CD4-positive, alpha-beta T cell treated with Interleukin-4 for 1 hour (primary cell): ENCODE measurements at places on chromosomes 13 and 19.
A peak's percentile ranks its signal among the peaks of the same experiment; 100 is the strongest.

GRCh38 chr19:32224371-32225244 lies 120.8 kb upstream of the ZNF507 start:
- peak; percentile 37 for DNase-seq

DNA sequence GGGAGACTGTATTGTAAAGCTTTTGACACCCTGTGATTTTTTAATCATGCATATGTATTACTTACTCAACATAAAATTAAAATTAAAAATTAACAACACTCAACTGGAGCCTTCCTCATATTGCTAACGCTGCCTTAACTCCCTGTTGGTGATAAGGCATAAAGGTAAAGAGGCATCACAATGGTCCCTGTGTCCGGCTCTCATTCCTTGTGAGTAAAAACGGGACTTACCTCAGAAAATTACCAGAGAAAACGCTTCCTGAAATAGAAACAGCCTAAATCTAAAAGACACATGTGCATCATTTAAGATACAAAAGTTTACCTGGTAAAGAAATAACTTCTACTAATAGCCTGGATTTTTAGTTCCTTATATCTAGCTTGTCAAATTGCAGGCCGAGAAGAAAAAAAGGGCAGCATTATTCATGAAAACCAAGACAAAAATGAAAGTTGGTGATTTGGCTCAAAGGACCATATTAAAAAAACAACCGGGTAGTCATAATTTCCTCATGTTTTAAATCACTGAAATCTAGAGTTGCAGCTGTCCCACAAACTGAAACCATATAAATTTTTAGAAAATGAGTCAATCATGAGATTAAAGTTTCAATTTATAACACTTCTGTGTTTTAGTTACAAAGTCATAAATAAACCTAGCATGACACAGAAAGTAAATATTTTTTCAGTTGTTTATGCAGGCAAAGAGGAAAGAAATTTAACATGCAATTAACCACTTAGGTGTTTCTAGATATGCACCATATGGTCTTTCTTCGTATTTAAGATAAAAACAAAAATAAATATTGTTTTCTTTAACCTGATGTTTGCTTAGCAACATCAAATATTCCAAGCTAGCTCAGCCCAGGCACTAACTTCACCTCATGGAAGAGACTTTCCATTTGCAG lies 94.7 kb downstream of the MIPEP start:
- no peak for DNase-seq

DNA sequence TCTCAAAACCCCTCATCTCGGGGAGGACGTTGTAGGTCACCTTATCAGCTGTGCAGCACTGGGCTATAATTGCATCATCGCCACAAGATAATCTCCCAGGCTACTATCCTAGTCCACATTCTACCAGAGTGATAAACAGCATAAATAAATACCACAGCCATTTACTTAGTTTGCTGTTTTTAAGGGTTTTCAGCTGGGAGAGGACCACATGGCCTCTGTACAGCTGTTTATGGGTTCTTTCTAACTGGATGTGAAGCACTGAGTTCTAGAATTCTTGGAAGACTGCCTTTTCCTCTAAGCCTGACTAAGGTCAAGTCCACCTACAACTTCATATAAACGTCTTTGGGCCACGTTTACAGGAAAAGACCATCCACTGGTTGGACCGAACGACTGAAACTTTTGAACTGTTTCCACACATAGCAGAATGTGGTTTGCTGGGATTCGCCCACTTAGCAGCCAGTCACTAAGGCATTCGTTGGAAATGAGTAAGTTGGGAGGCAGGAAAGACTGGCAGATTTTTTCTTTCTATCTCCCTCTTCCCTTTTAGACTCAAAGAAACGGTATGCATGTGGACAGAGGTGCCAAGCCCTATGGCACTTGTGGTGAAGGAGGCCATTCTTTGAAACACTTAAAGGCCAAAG lies 752.5 kb upstream of the SGCG start:
- DNase-seq: no peak

DNA sequence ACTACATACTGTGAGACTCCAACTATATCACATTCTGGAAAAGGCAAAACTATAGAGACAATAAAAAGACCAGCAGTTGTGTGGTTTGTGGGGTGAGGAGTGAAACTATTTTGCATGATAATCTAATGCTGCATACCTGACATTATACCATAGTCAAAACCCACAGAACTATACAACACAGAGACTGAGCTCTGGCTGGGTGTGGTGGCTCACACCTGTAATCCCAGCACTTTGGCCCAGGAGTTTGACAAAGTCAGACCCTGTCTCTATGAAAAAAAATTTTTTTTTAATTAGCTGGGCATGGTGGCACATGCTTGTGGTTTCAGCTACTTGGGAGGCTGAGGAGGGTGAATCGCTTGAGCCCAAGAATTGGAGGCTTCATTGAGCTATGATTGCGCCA lies 11.9 kb downstream of the ZNF541 start:
- DNase-seq: no peak

GRCh38 chr13:98520674-98521449 lies 56.0 kb downstream of the STK24 start:
- no peak for DNase-seq

- no peak for DNase-seq
Measured at GRCh38 chr19:573519-573825, 1.1 kb downstream of the BSG start.

DNA sequence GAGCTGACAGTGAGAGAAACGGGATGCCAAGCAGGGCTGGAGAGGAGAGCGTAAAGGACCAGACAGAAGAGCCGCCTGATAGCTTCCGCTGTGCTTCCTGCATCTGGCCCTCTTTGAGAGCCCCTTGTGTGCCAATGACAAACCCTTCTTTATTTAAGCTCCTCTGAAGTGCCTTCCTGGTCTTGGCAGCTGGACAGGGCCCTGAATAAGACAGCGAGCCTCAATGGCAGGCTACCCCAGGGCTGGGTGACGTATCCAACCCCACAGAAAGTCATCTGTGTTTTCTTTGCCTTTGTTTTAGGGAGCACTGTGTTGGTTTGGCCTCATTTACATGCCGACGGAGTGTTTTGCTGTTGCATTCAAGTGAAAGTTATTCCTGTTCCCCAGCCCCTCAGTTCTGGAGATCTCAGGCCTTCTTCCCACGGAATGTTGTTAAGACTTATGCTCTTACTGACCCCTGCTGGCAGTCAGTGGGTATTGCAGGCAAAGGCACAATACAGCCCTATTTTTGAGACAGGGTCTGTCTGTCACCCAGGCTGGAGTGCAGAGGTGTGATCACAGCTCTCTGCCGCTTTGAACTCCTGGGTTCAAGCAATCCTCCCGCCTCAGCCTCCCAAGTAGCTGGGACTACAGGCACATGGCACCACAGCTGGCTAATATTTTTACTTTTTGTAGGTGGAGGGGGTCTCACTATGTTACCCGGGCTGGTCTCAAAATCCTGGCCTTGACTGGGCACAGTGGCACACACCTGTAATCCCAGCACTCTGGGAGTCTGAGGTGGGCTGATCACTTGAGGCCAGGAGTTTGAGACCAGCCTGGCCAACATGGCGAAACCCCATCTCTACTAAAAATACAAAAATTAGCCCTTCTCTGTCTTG lies 16.8 kb downstream of the CCL25 start:
- DNase-seq: no peak

DNA sequence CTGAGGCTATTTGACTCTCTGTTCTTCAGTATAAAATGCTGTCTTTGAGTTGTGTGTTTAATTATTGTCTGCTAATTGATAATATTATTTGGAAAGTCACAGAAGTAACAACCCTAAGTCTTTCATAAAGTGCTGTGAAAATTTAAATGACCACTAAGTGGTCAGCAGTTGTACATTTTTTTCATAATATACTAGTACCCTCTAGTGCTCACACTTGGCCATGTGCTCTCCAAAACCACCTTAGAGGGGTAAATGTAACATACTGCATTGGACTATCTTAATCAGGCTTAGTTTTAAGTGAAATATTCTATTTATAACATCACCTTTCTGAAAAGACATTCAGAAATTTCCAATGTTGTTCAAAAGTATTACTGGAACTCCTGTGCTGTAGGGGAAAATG lies 745.3 kb downstream of the GPC5 start:
- DNase-seq: no peak

DNA sequence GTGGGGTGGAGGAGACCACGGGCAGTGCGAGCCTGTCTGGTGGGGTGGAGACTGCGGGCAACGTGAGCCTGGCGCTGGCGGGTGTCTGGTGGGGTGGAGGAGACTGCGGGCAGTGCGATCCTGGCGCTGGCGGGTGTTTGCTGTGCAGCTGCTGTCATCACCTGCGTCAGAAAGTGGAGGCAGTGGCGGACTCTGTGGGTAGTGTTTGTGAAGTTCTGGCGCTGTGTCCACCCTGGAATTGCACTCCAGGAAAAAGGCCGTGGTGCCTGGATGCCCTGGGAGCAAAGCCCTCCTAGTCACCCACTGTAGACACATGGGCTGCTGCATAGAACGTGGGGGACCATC lies 6.2 kb downstream of the TEX29 start:
- no peak for DNase-seq

DNA sequence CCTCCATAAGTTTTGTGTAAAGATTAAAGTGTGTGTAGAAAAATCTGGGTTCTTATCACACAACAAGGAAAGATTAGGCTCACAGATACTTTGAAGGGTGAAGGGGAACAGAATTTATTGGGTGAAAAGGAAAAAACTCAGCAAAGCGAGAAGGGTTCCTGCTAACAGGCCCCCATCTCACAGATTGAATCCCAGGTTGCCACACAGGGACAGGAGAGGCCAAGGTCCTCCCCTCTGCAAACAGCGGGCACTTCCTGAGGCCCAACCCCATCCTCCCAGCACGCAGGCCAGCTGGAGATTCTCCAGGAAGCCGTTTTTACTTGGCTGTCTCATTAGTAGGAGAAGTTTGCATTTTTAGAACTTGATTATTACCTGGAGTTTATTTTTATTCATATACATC lies 15.2 kb upstream of the ERCC5 start:
- no peak for DNase-seq

GRCh38 chr19:37874784-37875183 lies 31.6 kb downstream of the WDR87 start:
- DNase-seq: no peak

DNA sequence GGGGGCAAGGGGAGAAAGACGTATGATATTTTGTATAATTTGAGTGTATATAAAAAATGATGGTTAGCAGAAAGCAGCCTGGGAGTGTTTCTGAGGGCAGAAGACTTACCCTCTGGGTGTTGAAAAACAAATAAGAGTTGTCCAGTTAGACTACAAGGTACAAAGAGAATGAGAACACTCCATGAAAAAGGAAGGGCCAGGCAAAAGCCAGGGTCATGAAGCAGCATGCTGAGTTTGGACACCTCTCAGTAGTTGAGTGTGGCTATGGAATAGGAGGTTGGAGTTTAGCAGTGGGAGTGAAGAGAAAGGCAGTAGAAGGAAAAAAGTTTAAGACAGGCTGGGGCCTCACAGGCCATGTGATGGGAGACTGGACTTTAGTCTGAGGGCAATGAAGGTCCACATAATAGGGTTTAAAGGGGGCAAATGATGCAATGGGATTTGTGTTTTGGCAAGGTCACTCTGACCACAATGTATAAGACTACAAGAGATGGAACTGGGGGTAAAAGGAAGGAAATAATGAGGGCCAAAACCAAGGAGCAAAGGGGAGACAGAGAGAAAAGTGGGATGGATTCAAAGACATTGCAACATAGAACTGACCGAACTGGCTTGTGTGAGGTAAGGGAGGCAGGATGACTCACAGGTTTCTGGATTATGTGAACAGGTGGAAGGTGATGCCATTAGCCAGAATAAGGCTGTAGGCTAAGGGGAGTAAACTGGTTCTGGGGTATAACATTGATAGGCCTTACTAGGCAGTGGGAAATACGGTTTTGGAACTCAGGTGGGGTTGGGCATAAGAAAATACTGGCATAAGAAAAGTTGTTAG lies 76.6 kb downstream of the SERP2 start:
- DNase-seq: no peak

GRCh38 chr19:29509456-29509855 lies 16.3 kb upstream of the VSTM2B start:
- DNase-seq: no peak

DNA sequence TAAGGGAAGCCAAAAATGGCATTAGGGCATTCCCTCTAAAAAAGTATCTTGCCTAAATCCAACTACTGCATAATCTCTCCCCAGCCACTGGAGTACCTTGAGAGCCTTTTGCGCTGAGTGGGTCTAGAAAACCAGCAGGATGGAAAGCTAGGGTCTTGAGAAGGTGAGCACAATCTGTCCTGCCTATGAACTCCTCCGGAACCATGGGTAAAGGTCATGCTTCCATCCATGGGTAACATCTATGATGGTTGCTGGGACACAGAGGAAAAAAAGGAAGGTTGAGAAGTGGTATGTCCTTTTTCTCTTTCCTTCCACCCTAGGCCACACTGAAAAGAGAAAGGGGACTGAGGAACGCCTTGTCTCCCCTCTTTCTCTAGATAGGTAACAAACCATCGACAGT lies 52.4 kb downstream of the ZNF676 start:
- peak; percentile 0 for DNase-seq

DNA sequence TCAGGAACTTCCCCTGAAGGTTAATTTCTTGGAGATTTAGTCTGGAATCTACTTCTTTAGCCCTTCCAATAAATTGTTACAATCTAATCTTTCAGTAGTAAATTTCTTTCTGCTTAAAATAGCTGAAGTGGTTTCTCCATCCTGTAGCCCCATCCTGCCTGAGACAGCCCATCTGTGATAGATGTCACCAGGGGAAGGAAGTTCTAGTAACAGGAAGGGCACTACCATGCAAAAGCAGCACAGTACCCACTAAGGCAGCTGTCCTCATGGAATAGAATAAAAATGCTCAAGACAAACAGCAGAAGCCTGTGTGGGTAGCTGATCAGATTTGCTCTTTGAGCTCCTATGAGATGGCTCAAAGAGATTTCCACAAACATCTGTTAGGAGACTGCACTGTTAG lies 1036.5 kb downstream of the SLITRK5 start:
- DNase-seq: no peak

DNA sequence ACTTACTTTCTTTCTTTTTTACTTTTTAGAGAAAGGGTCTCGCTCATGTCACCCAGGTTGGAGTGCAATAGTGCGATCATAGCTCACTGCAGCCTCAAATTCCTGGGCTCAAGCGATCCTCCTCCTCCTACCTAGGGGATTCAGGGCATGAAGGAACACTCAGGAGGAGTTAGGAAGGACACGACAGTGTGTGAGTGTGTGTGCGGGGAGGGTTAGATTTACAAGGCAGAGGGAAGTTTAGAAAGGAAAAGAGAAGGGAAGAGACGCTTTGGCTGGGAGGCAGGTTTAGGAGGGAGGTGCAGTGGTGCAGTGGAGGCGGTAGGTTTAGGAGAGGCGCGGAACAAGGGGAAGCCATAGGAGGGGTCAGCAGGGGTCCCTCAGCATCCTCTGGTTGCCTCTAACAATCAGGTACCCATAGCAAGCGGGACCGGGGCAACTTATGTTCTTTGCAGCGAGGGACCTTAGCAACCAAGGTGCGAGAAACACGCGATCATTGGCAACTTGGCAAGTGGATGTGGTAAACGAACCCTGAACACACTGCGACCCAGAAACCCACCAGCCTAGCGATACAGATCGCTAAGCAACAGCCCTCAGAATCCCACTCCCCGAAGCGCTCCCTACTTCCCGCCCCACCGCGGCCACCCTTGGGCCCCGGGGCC lies 501 bp downstream of the SIRT2 start:
- DNase-seq: no peak

GRCh38 chr19:7225741-7226140 lies 68.5 kb downstream of the INSR start:
- no peak for DNase-seq

GRCh38 chr19:19181488-19181998 lies 10.4 kb downstream of the BORCS8 start:
- no peak for DNase-seq

- peak; percentile 68 for DNase-seq
Measured at GRCh38 chr19:9808855-9809824, 9.7 kb downstream of the FBXL12 start.
